ENCODE measurements at places on chromosomes 4 and X.

- peak; percentile 94 for DNase-seq
Measured at GRCh38 chr4:40992472-40993295, 221.7 kb downstream of the APBB2 start.

DNA sequence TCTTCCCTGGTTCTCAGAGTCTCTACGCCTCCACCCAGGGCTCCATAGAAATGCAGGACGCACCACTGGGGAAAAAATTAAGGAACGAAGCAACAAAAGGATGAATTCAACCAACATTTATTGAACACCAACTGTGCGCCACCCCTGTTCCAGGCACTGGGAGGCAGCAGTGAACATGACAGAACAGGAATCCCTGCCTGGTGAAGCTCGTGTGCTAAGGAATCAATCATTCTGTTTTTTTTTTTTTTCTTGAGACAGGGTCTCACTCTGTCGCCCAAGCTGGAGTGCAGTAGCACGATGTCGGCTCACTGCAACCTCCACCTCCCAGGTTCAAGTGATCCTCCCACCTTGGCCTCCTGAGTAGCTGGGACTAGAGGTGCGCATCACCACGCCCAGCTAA is 1.9 kb upstream of the FTSJ1 start:
- peak; percentile 23 for DNase-seq

- DNase-seq, result peak; percentile 89
Measured at GRCh38 chr4:114281164-114281960, 301.9 kb upstream of the ARSJ start.

GRCh38 chr4:166075599-166075998 is 202.6 kb downstream of the TLL1 start:
- no peak for DNase-seq

DNA sequence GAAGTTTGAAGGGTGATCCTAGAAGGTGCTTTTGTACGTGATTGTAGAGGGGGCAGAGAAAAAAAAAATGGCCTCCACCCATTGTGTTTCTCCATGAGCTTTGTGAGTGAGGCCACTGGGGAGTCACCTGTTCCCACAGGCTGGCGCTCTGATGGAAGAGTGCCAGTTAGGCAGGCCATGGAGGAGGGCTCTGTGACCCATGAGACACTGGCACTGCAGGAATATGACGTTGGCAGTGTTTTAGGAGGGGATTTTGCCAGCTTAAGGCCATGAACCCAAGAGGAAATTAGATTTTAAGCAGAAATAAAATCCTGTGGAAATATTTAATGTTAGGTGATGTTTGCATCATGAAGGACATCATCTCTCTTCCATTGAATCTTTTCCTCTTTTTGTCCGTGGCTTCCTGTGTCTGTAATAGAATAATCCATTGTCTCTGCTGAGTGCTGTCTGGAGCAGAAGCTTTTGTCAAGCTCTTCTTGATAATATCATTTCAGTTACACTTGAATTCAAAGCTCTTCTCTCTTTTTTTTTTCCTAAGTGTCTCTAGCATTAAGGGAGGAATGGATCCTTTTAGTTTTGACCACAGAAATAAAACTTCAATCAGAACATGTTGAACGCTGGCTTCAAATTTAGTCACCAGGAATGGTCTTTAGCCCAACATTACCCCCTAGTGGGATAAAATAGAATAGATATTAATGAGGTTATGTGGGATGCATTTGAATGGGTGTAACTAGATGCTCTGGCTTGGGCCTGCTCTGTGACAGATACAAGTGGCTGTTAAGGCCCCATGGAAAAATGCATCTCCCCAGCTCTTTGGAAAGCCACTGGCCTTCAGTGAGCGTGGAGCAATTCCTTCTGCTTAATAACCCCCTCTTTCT is 41.0 kb upstream of the UCP1 start:
- DNase-seq, result peak; percentile 50

- peak; percentile 22 for DNase-seq
Measured at GRCh38 chrX:103254171-103254824, 657 bp downstream of the TCEAL8 start.

DNA sequence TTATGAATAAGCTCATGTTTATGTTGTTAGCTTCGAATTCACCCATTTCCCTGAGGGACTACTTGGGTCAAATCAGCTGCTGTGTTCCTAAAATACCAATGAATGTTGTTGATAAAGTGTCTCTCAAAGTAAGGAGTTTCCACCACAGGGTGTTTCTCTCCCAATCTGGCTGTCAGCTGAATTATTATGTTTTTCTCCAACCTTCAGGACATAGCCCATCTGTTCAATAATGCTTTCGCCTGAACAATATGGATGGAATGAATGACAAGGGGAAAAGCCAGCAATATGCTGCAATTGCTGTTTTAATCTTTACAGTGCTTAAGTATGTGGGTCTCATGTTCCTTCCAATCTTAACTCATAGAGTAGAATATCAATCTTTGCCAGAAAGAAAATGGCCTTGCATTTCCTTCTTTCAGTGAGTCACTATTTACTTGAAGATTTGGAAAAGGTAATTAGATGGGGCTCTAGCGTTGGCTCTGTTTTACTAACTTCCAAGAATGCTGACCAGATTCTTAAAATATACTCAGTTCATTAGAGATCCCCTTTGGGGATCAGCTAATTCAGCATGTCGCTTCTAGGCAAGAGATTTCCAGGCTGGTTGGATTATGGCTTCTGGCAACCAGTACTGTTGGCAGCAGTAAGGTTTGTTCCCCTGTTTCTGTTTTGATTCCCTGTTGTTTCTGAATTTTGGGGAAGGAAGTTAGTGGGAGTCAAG is 410.5 kb downstream of the PPP3CA start:
- DNase-seq, result no peak

DNA sequence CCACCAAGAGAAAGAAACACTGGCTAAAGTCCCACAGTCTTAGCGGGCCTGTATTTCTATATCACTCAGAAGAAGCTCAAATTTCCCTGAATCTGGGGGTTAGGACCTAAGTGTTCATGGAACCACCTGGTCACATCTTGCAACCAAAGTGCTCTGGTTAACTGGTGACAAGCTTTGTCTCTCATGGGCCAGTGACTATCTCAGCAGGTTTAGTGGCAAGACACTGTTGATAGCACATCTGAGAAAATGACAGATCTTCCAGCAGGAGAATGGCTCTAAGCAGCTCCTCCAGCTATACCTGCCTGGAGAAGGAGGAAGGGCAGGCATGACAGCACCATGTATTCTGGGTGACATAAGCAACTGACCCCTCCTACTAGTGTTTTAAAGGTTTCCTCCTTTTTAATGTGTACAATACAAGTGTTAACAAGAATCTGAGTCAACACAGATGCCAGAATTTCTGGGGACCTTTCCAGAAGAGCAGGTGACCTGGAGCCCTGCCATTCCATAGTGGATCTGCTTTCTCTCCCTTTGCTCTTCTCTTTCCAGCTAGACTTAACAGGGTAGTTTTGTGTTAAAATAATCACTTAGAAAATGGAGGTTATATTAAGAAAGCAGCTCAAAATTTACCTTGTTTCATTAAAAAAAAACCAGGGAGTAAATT is 17.3 kb upstream of the QRFPR start:
- no peak for DNase-seq
